ENCODE measurements at places on chromosomes 3 and 15.

DNA sequence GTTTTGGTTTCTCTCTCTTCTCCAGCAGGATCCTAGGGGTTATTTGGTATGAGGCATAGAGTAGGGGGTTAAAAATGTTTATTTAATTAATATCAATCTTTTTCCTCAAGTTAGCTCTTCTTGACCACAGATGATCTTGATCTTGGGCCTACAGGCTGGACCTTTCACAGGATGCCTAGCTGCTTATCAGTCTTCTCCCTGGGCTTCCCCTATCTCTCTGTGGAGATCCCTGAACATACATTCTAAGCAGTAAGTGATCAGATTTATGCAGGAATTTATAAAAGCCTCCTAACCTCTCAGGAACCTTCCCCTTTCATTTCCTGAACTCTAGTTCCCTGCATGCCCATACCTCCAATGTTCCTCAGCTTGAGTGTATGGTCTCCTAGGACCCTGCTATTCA is 428.3 kb downstream of the TBC1D5 start:
- no peak for DNase-seq

DNA sequence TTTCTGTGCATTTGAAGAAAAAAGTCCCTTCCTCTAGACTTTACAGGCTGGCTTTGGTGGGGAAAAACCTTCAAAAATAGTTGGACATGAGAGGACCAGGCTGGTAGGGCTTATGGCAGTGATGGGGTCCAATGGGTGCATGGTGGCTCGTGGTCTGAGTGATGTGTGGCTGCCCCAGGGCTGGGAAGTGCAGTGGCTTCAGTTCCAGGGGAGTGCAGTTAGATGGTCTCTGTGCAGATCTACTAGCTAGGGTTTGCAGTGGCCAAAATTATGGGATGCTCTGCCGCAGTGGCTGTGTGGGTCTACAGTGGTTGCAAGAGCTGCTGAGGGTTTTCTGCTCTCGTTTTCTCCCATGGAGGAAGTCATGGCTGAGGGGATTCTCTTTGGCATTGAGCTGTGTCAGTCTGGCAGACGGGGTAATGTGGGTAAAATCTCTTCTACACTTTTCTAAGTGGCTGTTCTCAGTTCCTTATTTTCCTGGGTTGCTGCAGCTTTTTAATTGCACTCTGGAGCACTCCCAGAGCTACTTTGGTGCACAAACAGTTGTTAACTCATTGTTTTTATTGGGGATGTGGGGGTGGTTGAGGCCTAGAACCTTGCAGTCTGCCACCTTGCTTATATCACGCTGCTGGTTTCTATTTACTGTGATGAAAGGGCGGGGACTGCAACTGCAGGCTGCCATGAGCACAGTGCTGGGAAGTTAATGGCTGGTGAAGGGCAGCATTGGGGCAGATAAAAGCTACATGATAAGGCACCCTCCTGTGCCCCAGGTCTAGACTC is 1324.6 kb downstream of the NSUN3 start:
- no peak for DNase-seq

GRCh38 chr3:105865016-105865623 is 3.7 kb downstream of the CBLB start:
- DNase-seq, result no peak

DNA sequence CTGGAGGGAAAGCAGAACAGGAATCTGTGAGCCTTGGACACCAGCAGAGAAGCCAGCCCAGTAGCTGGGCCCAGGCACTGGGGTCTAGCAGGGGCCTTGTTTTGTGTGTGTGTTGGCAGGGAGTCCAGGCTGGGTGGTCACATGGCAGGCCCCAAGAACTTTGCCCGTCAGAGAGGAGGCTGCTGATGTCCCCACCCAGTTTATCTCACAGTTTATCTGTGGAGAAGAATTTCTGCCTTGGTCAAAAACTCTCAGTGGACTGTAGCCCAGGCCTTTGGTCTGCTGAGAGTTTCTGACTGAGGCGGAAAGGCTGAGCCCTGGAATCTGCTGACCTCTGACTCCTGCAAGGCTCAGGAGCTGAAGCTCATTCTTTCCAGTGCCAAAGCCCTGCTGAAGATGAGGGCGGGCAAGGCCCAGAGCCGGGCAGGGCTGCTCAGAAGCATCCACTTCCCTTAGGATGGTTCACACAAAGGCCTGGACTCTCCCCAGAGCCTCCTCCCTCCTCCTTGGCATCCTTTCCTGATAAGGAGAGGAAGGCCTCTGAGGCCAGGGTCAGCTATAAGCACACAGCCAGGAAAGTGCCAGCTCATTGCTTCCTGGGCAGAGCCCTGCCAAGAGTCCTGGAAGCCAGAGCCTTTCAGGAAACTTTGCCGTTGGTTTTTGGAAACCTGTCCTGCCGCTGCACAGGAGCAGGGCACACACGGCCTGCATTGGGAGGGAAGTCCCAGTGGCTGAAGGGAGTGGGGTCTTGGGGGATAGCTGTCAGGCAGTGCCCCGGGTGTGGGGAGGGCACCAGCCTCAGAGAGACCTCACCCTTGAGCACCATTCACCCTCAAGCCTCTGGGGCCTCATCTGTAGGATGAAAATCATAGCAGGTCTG is 37.2 kb upstream of the SLCO2A1 start:
- no peak for DNase-seq

DNA sequence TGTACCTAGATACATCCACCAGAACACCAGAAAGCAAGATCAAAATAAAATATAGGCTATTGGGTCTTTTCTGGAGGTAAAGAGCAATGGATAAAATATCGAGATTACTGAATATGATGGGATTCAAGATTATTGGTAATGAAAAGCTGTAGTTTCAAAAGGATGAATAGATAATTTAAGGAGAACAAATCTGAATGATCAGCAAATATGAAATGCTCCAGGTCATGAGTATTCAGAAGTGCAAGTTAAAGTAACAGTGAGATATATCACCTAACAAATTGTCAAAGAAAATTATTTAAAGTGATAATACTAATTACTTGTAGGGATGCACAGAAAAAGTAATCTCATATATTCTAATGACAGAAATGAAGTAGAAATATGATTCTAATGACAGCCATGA is 409.6 kb upstream of the MDFIC2 start:
- DNase-seq, result no peak

DNA sequence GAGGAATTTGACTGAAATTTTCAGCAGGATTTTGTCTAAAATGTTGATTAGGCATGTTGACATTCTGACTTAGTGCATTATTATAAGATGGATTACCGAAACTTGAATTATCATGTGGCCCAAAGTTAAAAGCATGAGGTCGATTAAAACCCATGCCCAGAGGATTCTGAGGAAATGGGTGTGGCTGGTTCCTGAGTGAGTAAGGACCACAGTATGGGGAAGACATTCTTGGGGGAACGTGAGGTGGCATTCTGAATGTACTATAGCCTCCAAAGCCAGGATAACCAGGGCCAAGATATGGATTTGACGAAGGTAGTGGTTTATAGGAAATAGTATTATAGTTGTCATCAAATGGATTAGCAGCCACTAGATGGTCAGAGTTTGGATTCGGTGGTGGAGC is 38.7 kb upstream of the DNAAF4 start:
- DNase-seq, result no peak

DNA sequence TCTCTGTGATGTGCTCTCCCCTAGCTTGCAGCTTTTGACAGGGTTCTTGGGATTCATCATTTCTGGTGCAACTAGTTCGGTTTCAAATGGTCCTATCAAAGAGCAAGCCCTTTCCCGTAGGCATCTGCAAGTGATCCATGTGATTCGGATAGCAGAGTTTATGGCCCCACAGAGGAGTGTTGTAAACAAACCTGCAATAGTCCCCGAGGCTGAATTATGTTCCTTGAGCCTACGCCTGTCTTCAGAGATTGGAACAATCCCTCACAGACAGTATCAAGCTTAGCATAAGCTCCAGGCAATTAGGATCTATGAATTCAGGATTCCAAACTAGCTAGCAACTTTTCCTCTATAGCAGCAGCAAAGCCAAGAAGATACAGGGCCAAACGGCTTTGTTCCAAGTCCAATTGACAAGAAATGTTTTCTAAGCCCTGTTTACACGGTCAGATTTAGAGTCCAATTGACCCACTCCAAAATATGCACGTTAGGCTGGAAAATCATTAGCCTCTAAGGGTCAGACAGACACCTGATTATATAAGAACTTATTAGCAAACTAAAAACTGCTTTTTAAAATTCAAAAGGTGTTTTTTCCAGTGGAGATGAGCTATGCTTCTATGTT is 24.8 kb downstream of the LNP1 start:
- no peak for DNase-seq

DNA sequence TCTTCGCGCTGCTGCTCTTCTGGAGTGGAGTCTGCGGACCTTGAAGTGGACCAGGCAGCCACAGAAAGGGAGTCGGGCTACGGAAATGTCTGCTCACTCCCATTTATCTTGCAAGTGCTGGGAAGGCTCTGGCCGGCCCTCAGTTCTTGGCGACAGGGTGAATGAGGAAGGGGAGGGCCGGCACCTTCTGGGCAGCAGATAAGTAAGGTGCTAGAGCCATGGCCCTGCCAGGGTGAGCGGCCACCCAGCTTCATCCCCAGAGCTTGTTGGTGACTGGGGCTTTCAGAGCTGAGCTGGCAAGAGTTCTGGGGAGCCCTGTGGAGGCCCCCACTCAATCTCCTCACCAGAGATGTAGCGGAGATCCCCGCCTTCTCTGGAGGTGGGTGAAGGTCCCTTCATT is 103.5 kb downstream of the ASB7 start:
- DNase-seq, result no peak

All from activated CD8-positive, alpha-beta memory T cell treated with anti-CD3 and anti-CD28 coated beads for 4 hours (primary cell).